ENCODE measurements at places on chromosomes 2 and 18. TPM values are rescaled to one million over a fixed set of nuclear protein-coding genes. Genes with fewer than 3 reads are reported as not detected.

KLHL14 gene
- not detected for total RNA-seq

AQP12B gene
- not detected for total RNA-seq

TMEM17 gene
- 2.8 TPM for total RNA-seq

C1GALT1C1L gene
- total RNA-seq = 1.0 TPM
